Kidney epithelial cell (primary cell): ENCODE measurements at places on chromosomes 2 and 18.

GRCh38 chr2:150640039-150640438 lies 152.6 kb upstream of the RND3 start:
- no peak for DNase-seq

GRCh38 chr2:28414583-28414982 lies 21.9 kb downstream of the FOSL2 start:
- no peak for DNase-seq

- peak; percentile 47 for DNase-seq
Measured at GRCh38 chr2:201909348-201909747, 103.0 kb downstream of the CDK15 start.

- DNase-seq = no peak
Measured at GRCh38 chr2:127810156-127810618, 784 bp downstream of the WDR33 start.

DNA sequence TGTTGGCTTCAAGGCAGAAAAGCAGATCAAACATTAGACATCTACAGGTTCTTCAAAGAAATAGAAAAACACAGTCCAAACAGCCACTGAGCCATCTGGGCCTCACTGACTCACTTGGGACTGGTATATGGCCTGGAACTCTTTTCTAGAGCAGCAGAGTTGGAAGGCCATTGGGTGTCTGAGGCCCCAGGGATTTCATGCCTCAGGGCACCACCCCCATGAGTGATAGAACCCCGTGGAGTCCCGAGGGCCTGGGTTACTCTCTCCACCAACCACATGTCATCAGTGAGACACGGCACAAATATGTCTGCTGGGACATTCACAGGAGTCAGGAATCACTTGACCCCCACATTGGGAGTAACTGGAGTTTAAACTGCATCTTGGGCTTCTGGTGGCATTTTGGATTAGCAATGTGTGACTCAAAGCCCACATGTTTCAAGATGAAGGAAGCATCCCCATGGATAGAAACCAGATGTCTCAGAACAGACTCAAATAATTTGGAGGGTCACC lies 44.0 kb downstream of the CAPN13 start:
- DNase-seq = no peak

- no peak for DNase-seq
Measured at GRCh38 chr2:58609326-58609725, 368.2 kb upstream of the FANCL start.

DNA sequence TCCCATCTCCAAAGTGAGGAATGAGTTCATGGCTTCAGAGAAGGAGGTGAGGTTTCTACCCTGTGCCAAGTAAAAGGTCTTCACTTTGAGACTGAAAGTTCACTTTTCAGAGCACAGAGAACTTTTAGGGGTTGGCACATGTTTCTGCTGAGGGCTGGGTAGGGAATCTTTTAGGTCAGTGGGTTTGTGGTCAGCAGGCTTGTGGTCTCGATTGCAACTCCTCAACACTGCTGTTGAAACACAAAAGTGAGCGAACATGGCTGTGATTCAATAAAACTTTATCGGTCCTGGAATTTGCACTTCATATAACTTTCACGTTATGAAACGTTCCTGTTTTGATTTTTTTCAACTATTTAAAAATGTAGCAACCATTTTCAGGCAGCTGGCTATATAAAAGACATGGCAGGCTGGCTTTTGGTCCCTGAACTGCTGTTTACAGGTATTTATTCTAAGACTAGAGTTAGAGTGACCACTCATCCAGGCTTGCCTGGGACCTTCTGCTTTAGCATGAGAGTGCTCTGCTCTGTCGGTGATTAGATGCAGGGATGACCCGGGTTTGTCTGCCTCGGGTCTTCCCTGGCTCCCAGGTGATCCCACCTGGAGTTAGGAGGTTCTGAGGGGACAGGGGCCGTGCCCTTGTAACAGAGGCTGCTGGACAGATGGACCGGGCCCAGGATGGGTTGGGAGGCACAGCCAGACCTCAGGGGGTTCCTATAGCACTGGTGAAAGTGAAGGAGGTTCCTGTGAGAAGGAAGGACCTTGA lies 62.7 kb upstream of the TAF1B start:
- no peak for DNase-seq
